Retinal pigment epithelial cell (primary cell): ENCODE measurements at places on chromosomes 1 and 21.

GRCh38 chr21:41168391-41169257 is 664 bp downstream of the BACE2 start:
- DNase-seq, result peak; percentile 62

DNA sequence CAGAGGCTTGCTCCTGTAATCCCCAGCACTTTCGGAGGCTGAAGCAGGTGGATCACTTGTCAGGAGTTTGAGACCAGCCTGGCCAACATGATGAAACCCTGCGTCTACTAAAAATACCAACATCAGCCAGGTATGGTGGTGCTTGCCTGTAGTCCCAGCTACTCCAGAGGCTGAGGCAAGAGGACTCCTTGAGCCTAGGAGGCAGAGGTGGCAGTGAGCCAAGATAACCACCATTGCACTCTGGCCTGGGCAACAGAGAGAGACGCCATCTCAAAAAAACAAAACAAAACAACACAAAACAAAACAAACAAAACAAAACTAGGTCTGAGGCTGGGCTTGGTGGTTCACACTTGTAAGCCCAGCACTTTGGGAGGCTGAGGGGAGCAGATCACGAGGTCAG is 38.7 kb upstream of the RAP1GAP start:
- DNase-seq, result no peak

GRCh38 chr1:156796340-156797097 is 20.1 kb downstream of the SH2D2A start:
- no peak for DNase-seq

DNA sequence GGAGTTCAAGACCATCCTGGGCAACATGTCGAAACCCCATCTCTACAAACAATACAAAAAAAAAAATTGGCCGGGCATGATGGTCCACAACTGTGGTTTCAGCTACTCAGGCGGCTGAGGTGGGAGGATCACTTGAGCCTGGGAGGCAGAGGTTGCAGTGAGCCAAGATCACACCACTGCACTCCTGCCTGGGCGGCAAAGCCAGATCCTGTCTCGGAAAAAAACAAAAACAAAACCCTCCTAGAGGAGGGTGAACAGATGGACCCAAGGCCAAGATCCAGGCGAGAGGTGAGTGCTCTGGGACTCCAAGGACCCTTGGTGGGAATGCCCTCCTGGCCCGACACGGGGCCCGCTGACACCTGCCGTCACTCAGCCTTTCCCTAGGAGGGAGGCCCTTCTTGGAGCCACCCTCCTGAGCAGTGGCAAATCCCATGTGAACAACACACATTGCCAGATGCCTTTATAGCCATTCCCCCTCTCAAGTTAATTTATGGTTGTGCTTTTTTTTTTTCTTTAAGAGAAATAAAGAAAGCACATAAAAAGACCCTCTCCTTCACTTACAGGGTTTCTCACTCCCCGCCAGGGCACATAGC is 380 bp downstream of the TFF2 start:
- no peak for DNase-seq

- no peak for DNase-seq
Observed at GRCh38 chr1:27136236-27136551, 18.7 kb downstream of the SLC9A1 start.

- no peak for DNase-seq
Observed at GRCh38 chr21:15422783-15423182, 307.0 kb upstream of the USP25 start.

DNA sequence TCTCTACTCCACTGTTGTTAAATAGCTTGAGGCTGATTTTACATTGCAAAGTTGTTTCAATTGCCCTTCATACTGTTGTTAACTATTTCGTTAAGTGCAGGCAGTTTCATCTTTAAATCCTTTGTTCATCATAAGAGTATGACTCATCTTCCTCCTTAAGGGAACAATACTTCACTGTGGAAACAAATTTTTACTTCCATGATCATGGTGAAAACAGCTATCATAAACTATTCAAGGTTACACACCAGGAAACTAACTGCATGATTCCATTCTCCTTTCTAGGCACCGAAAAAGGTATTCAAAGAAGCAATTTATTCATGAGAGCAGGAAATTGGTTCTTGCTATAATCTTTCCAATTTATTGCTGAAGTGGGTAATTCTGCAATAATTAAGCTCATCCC is 593.2 kb downstream of the LRRIQ3 start:
- DNase-seq, result peak; percentile 51

GRCh38 chr1:246037832-246038231 is 469.2 kb downstream of the SMYD3 start:
- DNase-seq, result no peak

GRCh38 chr1:53549287-53549686 is 90.1 kb downstream of the DMRTB1 start:
- no peak for DNase-seq

GRCh38 chr1:47465605-47466004 is 27.8 kb downstream of the FOXD2 start:
- no peak for DNase-seq

GRCh38 chr1:193726722-193727121 is 540.3 kb upstream of the B3GALT2 start:
- DNase-seq, result no peak

DNA sequence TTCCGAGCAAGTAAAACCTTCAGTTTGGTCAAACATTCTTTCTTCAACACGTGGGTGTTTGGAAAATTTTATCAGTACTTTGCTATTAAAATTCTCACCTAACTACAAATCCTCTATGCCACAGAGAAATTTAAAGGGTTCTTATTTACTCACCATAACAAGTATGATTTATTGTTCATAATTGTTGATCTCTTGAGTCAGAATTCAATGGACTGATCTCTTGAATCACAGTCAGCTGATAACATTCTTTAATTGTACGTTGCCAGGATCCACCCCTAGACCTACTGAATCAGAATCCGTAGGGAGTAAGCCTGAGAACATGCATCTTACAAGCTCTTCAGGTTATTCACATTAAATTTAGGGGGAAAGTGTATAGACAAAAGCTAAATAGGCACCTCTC is 51.2 kb downstream of the DIPK1A start:
- DNase-seq, result peak; percentile 73

DNA sequence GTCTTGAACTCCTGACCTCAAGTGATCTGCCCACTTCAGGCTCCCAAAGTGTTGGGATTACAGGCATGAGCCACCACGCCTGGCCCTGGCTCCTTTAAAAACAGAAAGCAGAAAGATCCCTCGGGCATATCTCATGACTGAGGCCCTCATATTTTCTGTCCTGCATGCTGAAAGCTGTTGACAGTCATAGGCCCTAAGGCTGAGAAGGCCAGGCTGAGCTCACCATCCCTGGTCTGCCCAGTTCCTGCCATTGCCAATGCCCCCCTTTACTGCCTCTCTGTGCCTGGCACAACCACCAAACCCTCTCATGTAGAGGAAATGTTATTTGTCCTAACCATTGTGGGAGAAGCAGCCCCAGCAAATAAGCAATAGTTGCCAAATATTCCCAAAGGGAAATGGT is 12.7 kb downstream of the CD34 start:
- DNase-seq, result no peak

GRCh38 chr1:233252441-233252840 is 43.1 kb downstream of the PCNX2 start:
- no peak for DNase-seq

DNA sequence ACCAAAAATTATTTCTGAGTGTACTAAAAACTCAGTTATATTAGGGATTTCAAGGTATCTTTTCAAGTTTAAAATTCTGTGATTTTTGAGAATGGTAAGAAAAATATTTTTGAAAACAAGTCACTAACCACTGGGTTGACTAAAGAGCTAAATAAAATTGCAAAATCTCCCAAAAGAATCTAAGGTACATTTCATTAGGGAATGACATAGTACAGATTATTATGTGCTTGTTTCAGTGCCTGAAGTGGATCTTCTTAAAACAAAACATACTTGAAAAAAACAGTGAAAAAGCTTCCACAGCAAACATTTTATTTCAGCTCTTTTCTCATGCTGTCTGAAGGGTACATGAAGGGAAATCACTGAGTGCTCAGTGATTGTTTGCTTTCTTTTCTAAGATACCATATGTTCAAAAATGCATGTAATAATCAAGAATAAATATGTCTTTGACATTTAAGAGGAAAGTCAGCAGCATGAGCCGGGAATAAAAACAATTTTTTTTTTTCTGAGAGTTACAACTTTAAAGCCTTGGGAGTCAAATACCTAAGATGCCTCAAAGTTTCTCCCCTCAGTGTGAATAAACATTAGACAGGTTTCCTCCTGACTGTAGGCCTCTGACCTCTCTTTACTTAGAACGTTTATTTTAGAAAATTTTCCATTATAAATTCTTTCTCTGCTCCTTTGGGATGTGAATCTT is 200.7 kb downstream of the KCNT2 start:
- DNase-seq, result peak; percentile 24
